ENCODE measurements at places on chromosomes 16 and 17.

DNA sequence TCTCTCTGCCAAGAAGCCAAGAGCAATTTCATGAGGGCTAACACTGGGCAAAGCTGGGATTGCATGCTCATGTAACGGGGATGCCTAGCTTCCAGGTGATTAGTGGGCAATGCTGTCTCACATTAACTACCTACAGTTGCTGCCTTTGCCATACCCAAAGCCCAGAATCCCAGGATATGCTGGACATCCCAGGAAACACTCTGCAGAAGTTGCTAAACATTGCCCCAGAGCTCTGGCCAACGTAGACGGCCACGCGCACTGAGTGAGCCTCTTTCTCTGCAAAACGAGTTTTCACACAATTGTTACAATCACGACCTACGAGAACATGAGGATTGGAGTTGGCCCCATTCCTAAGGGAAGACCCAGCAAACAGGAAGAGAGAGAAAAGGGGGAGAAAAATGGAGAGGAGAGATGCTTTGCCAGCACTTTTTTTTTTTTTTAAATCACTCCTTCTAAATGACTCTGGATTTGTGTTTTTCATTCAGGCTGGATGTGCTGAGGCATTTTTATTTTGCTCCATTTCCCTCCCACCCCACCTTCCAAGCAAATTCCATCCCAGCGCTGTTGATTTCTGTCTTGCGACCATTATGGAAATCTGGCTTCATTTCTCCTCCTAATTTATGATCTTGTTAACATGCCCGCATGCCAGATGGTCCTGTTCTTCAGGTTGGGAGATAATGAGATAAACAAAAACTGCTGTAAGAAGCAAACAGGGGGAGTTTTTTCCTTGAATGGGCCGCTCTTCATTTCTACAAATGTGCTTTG is 112.8 kb upstream of the DNAH9 start:
- no peak for DNase-seq

- peak; percentile 76 for DNase-seq
These were observed 405 bp upstream of the CBLN1 start for GRCh38 chr16:49281843-49282642.

GRCh38 chr17:42287977-42288802 is at the start of gene STAT5A:
TSS of gene STAT5A (plus strand) at chr17:42288498. CDS start at chr17:42289412, 914 bp downstream.
- DNase-seq, result peak; percentile 60

GRCh38 chr16:83244057-83244456 is 563.7 kb upstream of the HSBP1 start:
- no peak for DNase-seq

- no peak for DNase-seq
These were observed 57.4 kb downstream of the SNTB2 start for GRCh38 chr16:69244336-69244735.

GRCh38 chr17:48543107-48543853 is 1.6 kb downstream of the HOXB2 start:
- DNase-seq, result peak; percentile 53

DNA sequence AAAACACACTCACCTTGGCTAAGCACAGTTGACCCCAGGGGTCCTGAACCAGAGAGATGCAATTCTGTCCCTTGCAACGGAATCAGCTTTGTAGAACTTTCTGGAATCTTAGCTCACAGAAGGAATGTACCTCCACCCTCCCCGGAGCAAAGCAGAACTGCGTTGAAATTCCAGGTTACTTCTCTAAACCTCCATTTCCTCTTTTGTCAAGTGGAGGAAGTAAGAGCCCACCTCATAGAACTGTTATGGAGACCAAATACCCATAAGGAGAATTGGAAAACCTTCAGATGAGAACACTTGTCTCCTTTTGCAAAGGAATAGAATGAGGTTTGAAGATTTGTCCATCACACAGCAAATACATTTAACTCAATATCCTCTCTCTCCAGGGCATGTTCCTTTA is 86.6 kb upstream of the RBBP6 start:
- DNase-seq, result no peak

GRCh38 chr17:64024781-64025731 is 4.6 kb upstream of the ICAM2 start:
- no peak for DNase-seq

- no peak for DNase-seq
These were observed 122.0 kb downstream of the IRF8 start for GRCh38 chr16:86020971-86021370.

- no peak for DNase-seq
These were observed 297.5 kb downstream of the CA10 start for GRCh38 chr17:51860954-51861561.

- DNase-seq, result no peak
These were observed 248.8 kb upstream of the TBX2 start for GRCh38 chr17:61150686-61151299.

GRCh38 chr16:75584108-75584507 is 17.9 kb downstream of the GABARAPL2 start:
- DNase-seq, result no peak

GRCh38 chr16:50671644-50672260 is 9.4 kb downstream of the SNX20 start:
- no peak for DNase-seq

- no peak for DNase-seq
These were observed 97.0 kb downstream of the WWOX start for GRCh38 chr16:78196502-78196901.

DNA sequence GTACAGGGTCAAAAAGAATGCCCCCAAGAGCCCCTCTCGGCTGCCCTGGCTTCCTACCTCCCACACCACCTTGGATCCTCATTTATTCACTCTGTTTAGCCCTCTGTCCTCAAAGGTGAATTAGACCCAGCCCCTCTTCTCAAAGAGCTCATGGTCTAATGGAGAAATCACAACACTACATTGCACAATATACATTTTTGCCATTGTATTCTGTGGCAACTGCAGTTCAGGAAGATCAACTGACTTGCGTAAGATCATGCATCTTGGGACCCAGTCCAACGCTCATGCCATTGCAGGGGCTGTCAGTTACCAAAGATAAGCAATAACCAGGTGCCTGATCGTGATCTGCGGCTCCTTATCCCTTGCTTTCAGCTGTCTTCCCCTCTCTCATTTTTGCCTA is 1.4 kb downstream of the KRT38 start:
- DNase-seq, result no peak

DNA sequence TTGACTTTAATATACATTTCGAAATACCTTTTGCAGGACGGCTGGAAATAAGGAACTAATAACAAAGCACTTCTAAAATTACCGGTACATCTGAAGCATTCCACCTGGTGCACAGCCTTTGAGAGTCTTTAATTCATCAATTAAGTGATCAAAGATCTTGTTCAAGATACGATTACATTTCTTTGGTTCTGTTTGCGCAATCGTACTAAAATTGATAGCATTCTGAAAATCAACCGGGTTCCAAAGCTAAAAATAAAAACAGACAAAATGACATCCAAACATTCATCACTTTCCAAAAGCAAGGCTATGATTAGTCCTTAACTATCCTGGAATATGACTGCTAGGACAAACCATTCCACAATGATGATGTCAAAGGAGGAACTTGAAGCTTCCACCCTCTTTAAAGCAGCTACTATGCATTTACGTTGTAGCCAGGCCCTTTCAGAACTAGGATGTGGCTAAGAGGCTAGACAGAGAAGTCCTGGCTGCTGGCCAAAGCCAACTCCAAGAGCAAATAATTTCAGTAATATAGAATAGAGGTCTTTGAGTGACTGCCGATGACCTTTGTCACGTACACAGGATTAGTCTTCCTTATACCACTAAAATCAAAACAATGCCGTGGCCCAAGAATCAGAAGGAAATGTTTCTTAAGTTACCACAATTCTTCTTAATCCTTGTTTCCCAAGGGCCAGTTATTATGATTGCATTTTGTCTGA is 299.8 kb upstream of the PSMD7 start:
- no peak for DNase-seq

GRCh38 chr17:67421869-67422273 is 44.8 kb downstream of the PITPNC1 start:
- DNase-seq, result peak; percentile 28

DNA sequence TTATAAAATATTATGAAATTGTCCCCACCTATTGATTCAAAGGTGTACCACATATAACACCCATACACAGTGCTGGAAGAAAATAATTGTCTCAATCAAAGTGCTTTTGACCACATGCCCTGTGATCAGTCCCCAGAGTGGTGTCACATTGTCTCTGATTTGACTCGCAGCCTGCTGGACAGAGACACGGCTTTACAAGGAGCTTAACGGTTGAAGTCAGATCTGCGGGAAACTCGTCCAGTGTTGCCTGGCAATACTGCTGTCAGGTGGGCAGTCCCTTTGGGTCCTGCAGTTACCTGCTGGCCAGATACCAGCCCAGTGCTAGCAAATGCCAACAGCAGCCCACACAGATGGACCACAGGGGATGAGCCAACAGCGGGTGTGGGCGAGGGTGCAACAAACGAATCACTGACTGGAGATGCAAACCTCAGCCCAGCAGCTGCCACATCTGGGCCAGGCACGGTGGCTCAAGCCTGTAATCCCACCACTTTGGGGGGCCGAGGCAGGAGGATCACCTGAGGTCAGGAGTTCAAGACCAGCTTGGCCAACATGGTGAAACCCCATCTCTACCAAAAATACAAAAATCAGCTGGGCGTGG is 26.2 kb upstream of the SSTR2 start:
- no peak for DNase-seq

DNA sequence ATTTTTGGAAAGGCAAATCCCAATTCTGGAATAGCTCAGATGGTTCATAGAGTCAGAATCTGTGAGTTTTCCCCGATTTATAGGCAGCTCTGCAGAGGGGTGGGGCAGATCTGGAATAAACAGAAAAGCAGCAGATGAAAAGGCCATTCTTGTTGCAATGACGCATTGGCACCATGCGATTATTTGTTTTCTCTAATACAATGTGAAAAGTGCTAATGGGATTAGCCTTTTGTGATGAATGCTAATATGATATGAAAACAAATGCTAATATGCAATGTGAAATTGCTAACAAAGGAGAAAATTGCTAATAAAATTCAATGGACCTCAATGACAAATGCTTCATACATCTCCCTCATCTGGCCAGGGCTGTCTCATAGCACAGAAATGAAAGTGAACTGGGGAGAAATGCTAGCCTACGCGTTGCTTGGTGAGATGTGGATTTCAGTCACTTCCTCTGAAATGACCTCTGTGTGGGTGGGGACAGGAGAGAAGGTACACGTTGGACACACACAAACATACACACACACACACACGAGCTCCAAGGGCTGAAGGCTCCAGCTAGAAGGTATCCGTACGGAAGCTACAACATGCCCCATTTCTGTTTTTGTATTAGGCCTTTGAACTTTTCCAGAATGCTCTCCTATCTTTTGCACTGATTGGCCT is 394.5 kb downstream of the XYLT1 start:
- DNase-seq, result no peak

- no peak for DNase-seq
These were observed 408.2 kb downstream of the SEC14L1 start for GRCh38 chr17:77548967-77549366.

DNA sequence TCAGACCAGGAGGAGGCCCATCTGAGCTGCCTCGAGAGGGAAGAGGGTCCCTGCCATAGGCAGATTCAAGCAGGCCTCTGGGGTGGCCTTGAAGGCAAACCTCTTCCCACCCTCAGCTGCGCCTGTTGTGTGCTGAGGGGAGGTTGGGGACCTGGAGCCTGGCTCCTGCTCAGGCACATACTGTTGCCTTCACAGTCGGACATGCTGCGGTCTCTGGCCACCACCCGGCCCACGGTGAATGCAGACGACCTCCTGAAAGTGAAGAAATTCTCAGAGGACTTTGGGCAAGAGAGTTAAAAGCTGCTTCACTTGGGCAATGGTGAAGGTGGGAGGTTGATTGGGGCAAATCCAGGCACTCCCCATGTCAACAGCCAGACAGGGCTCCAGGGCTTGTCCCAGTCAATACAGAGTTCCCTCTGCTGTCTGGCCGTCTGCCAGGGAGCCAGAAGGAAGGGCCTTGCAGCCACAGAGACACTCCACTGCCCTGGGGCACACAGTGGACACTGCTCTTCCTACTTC is 6.3 kb downstream of the PDF start:
- DNase-seq, result no peak

- no peak for DNase-seq
These were observed 262.9 kb downstream of the PARN start for GRCh38 chr16:14366974-14367707.

DNA sequence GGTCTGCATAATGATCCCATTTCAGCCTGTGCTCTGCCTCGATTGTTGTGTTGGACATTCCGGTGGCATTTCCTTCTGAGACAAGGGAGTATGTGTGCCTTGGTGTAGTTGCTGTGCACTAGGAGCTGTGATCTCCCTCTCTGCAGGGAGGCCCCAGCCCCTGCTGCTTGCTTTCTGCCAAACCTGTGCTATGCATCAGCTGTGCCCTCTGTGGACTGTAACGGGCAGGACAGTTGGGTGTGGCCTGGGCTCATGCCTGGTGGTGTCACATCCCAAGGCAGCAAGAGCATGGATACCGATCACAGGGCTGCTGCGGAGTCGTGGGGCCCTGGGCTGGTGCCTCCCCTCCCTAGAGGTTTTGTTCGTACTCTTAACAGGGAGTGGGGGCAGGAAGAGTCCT is 3.8 kb upstream of the JPT2 start:
- DNase-seq, result no peak

GRCh38 chr17:43615330-43616028 is 46.2 kb downstream of the MEOX1 start:
- DNase-seq, result no peak

DNA sequence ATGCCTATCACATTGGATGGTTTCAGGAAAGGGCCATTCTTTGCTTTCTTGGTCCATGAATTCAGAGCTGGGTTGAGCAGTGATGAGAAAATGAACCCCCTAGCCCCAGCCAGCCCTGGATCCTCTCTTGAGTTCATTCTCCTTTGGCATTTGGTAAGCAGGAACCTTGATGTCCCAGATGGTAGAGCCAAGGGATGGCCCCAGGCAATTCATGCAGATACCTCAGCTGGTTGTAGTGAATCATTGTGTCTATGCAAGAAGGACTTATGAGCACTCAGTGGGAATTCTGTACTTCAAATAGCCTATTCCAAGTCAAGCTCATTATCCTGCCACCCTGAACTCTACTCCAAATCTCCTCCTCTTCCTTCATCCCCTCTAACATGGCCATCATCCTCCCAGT is 412.7 kb downstream of the UTP18 start:
- no peak for DNase-seq

DNA sequence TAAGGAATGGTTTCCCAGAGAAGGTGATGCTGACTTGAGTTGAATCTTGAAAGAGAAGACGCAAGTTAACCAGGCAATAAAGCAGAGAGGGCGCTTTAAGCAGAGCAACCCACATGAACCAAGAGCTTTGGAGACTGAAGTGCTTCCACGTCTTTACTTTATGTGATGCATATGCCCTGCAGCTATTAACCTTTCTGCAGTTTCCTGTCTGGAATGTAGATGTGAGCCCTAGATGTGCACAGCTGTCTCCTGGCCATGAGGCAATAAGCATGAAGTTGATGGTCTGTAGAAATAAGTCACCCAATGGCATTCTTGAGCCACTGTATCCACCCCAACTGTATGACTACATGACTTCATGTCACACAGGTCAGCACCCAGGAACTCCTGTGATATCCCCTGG is 5.7 kb upstream of the CHST4 start:
- DNase-seq, result no peak

- no peak for DNase-seq
These were observed 5.3 kb downstream of the EFNB3 start for GRCh38 chr17:7710301-7710700.

GRCh38 chr16:78211946-78212345 is 112.5 kb downstream of the WWOX start:
- no peak for DNase-seq
